ENCODE measurements at places on chromosomes 3 and 15. TPM values are rescaled to one million over a fixed set of nuclear protein-coding genes. Genes with fewer than 3 reads are reported as not detected.

GRCh38 chr3:63613561-63613960, 38.9 kb upstream of the SNTN start:
- no peak for DNase-seq

DNA sequence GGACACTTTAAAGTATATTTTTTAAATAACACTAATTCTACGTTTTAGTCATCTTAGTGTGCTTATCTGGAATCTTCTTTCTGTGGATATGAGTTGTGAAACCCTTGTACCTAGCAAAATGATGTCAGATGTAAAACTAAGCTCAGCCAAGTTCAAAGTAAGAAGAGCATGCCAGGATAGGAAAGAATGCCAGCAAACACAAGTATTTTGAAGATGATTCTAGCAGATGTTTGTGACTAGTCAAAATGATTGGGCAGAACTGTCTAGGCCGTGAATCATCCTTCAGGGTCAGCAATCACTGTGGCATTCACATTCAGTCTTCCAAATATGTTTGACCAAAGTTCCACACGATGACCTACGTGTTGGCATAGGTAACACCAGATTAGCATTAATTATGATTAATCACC, 5.4 kb upstream of the PLOD2 start:
- no peak for DNase-seq

DNA sequence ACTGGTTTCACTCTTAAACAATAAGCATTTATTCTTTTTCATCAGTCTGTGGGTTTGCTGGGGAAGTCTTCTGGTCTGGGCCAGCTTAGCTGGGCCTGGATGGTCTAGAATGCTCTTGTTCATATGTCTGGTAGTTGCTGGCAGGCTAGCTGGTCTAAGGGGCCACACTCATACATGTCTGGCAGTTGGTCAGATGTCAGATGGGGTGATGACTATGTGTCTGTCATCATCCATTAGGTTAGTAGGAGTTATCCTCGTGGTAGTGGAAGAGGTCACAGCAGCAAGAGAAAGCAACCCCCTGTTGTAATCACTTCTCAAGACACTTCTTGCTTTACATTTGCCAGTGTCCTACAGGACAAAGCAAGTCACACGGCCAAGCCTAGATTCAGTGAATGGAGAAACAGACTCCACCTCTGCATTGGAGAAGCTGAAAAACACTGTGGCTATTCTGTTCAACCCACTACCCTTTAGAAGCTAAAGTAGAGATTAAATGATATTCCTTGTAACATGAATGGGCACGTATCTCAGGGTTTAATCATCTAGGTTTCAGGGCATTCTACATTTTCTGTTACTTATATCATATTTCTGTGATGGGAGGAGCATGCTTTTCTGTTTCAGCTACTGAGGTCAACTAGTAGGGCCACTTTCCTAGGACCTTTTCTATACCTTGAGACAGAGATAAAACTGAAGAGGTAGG, 5.5 kb upstream of the ARID3B start:
- DNase-seq, result no peak

DNA sequence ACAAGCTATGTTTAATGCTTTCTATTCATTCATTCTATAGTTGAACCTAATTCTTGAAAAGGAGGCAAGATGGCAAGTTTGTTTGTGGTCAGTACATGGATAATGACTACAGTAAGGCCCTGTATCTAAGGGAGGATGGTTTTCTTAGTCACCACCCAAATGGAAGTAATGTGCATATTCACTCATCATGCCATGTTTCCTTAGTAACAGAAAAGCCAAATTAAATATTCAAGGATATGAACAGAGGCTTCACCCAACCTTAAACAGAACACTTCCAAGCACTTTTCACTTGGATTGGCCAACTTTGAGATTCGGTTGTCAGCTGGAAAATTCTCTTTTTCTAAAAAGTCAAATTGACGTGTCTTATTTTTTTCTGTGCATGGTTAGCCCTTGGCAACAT, 805.3 kb upstream of the LMCD1 start:
- DNase-seq, result no peak

GRCh38 chr3:129418041-129418973, 10.1 kb downstream of the EFCAB12 start:
- no peak for DNase-seq

DNA sequence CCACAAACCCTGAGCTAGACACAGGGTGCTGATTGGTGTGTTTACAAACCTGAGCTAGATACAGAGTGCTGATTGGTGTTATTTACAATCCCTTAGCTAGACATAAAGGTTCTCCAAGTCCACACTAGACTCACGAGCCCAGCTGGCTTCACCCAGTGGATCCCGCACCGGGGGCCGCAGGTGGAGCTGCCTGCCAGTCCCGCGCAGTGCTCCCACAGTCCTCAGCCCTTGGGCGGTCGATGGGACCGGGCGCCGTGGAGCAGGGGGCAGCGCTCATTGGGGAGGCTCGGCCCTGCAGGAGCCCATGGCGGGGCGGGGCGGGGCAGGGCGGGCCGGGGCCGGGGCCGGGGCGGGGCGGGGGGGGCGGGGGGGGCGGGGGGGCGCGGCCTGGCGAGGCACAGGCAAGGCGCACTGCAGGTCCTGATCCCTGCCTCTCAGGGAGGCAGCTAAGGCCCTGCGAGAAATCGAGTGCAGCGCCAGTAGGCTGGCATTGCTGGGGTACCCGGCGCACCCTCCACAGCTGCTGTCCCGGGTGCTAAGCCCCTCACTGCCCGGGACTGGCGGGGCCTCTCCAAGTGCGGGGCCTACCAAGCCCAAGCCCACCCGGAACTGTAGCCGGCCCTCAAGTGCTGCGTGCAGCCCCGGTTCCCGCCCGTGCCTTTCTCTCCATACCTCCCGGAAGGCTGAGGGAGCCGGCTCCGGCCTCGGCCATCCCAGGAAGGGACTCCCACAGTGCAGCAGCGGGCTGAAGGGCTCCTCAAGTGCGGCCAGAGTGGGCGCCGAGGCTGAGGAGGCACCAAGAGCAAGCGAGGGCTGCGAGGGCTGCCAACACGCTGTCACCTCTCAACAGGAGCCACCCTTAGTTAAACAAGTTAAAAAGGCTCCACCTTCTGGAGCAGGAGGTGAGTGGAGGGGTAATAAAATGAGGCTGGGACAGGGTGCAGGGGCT, 9.8 kb upstream of the TMEM40 start:
- DNase-seq, result no peak

DNA sequence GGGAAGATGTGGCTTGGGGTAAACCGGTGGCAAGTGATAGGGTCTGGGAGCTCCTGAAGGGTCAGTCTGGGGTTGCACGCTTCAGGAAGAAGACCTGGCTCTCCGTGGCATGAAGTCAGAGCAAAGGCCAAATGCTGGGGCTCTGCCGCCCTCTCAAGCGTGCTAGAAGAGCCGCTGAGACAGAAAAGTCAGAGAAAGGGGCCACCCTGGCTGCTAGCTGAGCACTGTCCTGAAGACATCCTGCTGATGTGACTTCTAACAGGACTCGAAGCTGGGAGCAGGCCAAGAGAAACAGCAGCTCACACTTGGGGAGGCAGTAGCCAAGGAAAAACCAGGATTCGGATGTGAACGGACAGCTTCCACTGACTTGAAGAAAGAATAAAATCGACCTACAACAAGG, 270.4 kb downstream of the OCA2 start:
- DNase-seq, result no peak

GRCh38 chr15:60762638-60763037, 283.7 kb upstream of the ICE2 start:
- no peak for DNase-seq

DNA sequence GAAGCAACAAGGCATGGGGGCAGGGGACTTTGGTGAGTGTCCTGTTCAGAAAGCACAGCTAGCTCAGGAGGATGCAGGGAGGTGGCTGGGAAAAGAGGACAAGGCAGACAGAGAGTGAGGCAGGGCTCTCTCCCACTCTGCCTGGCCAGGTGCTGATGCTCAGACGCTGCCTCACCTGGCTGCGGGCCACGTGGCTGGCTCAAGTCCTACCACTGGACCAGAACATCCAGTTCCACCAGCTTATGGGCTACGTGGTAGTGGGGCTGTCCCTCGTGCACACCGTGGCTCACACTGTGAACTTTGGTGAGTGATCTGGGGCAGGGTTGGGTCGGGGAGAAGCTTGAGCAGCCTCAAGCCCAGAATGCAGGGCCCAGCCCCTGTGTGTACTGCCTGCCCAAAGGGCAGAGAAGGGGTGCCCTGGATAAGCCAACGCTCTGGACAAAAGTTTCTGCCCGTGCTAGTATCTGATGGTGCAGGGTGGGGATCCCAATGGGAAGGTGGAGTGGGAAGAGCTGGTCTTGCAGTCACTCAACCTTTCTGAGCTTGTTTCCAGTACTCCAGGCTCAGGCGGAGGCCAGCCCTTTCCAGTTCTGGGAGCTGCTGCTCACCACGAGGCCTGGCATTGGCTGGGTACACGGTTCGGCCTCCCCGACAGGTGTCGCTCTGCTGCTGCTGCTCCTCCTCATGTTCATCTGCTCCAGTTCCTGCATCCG, 20.9 kb downstream of the NOX5 start:
- no peak for DNase-seq

- peak; percentile 57 for DNase-seq
Measured at GRCh38 chr15:29090617-29091466, 178.8 kb downstream of the NSMCE3 start.

- DNase-seq, result no peak
Measured at GRCh38 chr3:146037697-146038096, 123.3 kb downstream of the PLOD2 start.

- DNase-seq, result no peak
Measured at GRCh38 chr3:42080453-42080872, 10.7 kb upstream of the TRAK1 start.

Gene FGF7
- total RNA-seq, result not detected

DNA sequence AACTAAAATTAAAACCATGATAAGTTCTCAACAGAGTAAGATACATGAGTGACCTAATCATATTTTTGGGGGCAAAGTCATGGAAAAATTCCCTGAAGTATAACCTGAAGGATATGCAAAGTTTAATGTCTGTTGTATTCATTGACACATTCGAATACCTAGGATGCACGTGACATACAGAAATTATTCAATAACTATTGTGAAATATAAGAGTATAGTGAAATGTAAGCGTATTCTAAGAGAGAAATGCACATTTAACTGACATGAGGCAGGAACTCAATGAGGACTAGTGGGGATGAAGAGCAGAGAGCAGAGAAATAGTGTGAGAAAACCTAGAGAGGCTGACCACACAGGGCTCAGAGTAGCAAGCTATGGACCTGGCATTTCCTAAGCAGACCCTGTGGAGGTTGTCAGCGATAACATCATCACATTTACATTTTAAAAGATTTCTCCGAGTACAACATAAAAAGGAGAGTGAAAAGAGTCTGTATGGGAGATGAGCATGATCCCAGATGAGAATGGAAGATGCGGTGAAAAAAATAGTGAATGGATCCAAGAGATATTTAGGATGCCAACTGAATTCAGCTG, 588.8 kb downstream of the MAGI1 start:
- no peak for DNase-seq

Gene STRIT1
- not detected for total RNA-seq

Gene ITIH3
- total RNA-seq, result not detected

GRCh38 chr3:13323822-13324221, 96.3 kb downstream of the NUP210 start:
- DNase-seq, result no peak

GRCh38 chr3:184440151-184440550, 60.3 kb downstream of the CHRD start:
- DNase-seq, result no peak

Gene SPTSSB
- total RNA-seq, result not detected

GRCh38 chr15:82305621-82306048, 43.0 kb downstream of the SAXO2 start:
- DNase-seq, result no peak

Gene INSYN1
- total RNA-seq, result not detected

DNA sequence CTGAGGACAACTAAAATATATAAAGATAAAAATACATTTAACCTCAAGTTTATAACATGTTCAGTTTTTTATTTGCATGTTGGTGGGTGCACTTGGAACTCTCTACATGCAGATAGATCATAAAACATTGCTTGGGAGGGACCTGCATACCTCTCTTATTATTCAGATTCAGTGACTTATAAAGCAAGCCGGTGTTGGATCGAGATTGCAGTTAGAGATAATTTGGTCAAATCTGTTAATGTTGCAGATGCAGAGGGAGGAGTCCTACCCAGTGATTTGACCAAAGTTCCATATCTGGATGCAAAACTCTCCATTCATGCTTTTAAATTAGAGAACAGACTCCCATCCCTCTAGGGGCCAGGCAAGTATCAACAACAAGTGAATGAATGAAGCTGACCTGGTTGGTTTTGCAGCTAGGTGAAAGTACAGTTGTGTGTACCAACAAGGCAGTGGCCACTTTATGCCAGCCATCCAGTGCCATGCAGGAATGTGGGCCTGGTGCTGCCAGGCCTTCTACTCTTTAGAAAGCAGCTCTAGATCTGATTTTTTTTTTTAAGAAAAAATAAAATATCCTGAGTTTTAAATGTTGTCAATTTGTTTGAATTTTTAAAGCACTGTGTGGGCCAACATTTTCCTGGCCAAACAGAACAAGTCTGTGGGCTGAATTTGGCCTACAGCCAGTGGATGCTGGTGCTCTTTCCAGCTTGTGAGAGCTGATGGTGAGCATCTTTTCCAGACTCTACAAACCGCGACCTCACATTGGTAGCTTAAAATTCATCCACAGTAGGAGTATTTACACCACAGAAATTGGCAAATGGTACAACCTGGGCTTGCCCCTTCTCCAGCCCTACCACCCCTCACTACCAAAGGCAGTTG, 12.3 kb downstream of the CDIN1 start:
- no peak for DNase-seq

- DNase-seq, result peak; percentile 7
Measured at GRCh38 chr3:70358978-70359580, 46.6 kb upstream of the MDFIC2 start.

Gene PBRM1
- total RNA-seq, result 88.9 TPM

- DNase-seq, result no peak
Measured at GRCh38 chr3:58005669-58006068, 2.6 kb upstream of the FLNB start.

Gene CFAP44
- 6.9 TPM for total RNA-seq

Gene DLEC1
- 1.4 TPM for total RNA-seq

Gene FANCI
- 203 TPM for total RNA-seq

- DNase-seq, result peak; percentile 85
Measured at GRCh38 chr3:71130471-71131374, 452.8 kb downstream of the FOXP1 start.

DNA sequence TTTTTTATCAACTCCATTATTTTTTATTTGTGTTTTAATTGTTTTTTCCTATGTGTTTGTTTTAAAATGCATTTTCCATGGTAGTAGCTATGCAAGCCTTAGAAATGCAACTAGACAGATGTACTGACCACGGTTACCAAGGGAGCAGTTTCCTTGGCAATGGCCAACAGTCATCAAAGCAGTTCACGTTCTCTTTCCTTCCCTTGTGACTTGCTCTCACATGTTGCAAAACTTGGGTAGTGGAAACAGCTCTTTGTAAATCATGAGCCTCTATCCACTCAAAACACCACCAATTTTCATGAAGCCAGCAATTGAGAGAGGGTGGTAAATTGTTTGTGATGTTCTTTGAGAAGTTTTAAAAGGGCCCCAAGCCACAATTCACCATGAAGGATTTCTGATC, 499.4 kb upstream of the MDFIC2 start:
- no peak for DNase-seq

DNA sequence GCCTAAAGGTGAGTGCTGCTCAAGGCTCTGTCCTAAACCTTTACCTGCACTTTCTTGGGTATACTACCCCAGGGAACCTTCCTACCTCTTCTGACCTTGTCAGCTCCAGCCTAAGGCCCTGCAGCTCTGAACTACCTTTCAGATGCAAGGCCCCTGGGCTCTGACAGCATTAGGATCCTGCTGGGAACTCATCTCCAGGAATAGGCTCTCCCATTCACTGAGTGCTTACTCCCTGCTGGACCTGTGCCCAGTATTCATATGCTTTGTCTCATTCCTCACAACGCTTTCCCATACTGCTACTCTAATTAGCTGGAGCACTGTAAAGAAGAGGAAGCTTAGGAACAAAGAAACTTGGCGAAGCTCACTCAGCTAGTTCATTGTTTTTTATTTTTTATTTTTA, 53.8 kb upstream of the RAB6B start:
- no peak for DNase-seq
